ENCODE measurements at places on chromosomes 5 and 9.
A peak's percentile ranks its signal among the peaks of the same experiment; 100 is the strongest.

DNA sequence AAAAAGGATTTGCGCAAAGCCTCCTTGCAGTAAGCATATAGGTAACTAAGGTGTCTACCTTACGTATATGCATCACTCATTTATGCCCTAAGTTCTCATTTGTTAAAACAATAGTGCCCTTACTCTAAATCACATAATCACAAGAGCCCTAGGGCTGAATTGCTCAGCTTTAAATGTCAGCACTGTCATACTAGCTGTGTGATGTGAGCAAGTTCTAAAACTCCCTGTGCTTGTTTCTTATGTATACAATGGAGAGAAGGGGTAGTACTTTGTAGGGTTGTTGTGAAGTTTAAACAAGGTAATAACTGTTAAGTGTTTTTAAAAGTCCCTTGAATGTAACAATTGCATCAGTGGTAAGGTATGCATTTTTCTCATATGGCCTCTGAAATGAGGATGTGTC is 169.5 kb upstream of the DMRT1 start:
- no peak for DNase-seq

- DNase-seq, result no peak
Measured at GRCh38 chr9:11023201-11023600, 410.4 kb upstream of the PTPRD start.

GRCh38 chr9:36144309-36145232 is 8.0 kb downstream of the GLIPR2 start:
- DNase-seq, result peak; percentile 24

DNA sequence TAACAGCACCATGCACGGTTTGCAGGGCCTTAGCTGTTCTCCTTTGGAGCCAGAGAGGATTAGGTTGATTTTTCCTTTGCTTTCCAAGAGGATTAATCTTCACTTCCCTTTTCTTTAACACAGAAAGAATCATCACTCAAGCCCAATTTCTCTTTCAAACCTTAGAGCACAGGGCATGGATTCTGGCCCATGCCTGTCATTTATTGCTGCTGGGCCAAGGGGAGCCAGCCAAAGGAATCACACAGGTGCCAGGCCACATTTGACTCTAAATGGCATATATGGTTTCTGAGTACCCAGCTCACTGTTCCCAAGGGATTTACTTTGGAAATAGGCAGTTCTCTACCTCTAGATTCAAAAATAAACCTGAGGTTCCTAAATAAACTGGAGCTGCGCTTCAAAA is 58.3 kb downstream of the FBXL7 start:
- no peak for DNase-seq

Measured in activated naive CD4-positive, alpha-beta T cell treated with Interleukin-2 at 50 U/mL for 16 hours (primary cell).